ENCODE measurements at places on chromosomes 2 and 18. TPM values are rescaled to one million over a fixed set of nuclear protein-coding genes. Genes with fewer than 3 reads are reported as not detected.

The LHCGR gene
- not detected for total RNA-seq

DNA sequence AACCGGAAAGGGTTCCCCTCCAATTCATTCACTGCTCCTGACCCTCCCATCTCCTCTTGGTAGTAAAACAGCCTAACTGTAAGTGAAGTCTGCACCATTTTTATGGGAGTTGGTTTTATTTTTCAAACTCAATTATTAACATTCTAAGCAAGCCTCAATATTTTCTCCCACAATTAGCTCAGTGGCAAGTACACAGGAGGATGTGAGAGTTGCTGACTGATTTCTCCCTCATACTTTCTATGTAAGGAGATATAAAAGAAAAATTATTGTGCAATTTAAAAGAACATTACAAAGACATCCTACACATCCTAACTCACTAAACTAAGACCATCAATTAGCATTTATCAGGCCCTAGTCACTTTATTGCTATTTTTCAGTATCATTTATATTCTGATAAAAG is 73.9 kb downstream of the PIAS2 start:
- no peak overlapping the region for H3K27ac ChIP-seq
- no peaks in the 10 kb centered on the region for H3K27me3 ChIP-seq
- no peak for DNase-seq
- H3K4me1 ChIP-seq = peaks cover 11% of the 10 kb centered on the region
- H3K4me3 ChIP-seq = no peak overlapping the region
- H3K36me3 ChIP-seq = no peaks in the 10 kb centered on the region

The PIAS2 gene
- 41.2 TPM for total RNA-seq

DNA sequence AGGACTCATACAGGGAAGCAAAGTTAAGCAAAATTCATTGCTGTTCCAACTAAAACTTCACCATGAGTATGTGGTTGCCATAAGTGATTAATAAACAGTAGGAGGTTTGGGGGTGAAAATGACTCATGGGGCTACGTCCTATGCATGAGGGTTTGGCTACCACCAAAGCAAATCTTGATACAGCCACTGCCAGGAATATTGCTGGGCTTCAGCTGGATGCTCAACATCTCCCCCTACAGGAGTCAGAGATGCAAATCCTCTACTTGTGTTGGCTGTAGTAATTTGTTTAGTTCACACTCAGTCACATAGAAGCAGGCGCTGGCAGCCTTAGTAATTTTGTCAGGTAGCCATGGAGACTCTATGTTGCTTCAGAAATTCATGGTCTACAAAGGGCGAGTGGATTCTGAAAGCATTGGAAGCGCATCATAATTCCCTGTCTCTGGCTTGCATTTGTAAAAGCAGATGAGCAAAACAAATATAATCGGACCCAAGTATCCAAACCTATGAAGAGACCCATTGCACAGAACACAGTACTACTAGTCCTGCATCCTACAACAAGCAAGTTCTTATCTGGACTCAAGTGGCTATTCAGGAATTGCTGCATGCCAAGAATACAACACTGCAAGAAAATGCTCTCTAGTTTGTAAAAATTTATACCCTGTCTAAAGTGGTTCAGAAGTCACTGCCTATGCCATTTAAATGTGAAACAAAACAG is 76.0 kb downstream of the CD28 start:
- no peak for DNase-seq
- no peaks in the 10 kb centered on the region for H3K27me3 ChIP-seq
- H3K27ac ChIP-seq = no peak overlapping the region

DNA sequence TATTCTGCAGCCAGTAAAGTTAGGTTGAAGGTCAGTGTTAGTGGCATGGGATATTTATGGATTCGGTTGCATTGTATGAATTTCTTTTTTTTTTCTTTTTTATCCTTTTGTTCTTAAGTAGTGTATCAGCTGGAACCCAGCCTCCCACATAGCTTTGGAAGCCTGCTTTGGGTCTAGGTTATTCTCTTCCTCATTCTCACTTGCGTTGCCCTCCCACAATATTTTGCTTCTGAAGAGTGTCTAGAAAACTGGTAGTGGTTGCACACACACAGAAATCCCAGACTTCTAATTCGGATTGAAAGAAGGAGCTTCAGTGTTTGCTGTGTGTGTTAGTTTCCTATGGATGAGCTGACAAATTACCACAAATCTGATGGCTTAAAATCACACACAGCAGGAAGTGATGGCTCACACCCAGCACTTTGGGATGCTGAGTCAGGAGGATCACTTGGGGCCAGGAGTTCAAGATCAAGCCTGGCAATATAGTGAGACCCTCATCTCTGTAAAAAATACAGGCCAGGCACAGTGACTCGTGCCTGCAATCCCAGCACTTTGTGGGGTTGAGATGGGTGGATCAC is 104.8 kb downstream of the ARL4C start:
- no peak overlapping the region for H3K27ac ChIP-seq
- H3K36me3 ChIP-seq = no peaks in the 10 kb centered on the region
- H3K4me1 ChIP-seq = no peaks in the 10 kb centered on the region
- no peaks in the 10 kb centered on the region for H3K27me3 ChIP-seq

The AGXT gene
- total RNA-seq = 3.3 TPM
